ENCODE measurements at places on chromosomes 12 and 14.

DNA sequence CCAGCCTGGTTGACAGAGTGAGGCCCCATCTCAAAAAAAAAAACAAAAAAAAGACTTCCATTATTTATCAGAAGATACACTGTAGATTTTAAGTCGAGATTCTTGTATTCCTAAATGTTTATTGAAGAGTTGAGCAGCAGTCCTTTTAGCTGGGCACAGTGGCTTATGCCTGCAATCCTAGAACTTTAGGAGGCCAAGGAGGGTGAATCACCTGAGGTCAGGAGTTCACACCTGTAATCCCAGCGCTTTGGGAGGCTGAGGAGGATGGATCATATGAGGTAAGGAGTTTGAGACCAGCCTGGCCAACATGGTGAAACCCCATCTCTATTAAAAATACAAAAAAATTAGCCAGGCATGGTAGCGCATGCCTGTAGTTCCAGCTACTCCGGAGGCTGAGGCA, 57.6 kb downstream of the HEATR5A start:
- DNase-seq, result no peak

- DNase-seq, result no peak
These were observed 65.9 kb upstream of the CCDC198 start for GRCh38 chr14:57559576-57559975.

- no peak for DNase-seq
These were observed 7.2 kb downstream of the CCDC92 start for GRCh38 chr12:123965382-123965781.

DNA sequence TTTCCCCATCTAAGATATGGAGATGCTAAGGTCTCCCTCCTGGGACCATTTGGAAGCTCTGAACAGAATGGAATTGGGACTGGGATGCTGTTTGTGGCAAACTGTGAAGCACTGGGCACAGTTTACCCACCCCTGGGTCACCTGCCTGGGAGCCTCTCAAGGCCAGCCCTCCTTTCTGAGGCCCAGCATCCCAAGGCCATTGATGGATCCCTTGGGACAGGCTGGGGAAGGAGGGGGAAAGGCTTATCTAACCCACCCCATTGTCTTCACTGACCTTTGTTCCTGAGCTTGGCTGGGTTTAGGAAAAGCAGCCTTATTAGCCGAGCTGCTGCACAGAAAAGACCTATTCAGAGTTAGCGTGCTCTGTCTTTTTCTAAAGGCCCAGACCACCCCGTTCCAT, 5.2 kb downstream of the CCDC85C start:
- DNase-seq, result no peak

- DNase-seq, result no peak
These were observed 158.0 kb upstream of the CAND1 start for GRCh38 chr12:67111182-67111581.

- DNase-seq, result no peak
These were observed 7.0 kb downstream of the COL2A1 start for GRCh38 chr12:47997321-47997720.

GRCh38 chr12:57896115-57896433, 45.3 kb upstream of the ATP23 start:
- DNase-seq, result no peak

DNA sequence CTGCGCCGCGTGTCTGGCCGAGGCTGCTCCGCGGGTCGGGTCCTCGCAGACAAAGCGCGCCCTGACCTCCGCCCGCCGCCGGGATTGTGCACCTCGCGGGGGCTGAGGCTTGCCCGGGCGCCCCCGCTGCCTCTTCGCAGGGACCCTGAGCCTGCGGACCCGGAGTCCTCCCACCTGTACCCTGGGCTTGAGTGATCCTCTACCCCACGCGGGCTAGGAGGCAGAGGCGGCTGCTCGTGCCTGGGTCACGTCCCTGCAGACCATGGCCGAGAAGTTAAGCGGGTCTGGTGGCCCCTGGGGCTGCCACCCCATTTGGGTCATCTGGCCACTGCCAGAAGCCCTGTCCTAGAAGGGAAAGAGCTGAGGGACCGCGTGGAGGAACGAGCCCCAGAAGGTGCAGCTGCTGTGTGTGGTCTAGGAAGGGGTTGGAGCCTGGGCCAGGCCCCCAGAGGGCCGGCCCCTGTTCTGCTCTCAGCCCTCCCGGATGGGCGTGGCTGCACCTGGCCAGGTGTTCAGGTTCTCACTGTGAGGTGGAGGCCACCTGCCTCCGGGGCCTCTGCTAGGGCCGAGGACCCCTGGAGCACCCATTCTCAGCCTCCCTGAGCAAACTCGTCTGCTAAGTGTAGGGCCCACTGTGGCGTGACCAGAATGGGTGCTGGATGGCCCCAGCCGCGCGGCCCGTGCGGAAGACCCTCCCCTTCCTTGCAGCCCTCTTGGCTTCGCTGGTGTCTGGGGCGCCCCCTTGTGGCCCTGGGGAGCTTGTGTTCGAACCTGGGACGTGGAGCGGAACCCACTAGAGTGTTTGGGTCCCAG, 49.6 kb downstream of the LRCOL1 start:
- peak; percentile 38 for DNase-seq

DNA sequence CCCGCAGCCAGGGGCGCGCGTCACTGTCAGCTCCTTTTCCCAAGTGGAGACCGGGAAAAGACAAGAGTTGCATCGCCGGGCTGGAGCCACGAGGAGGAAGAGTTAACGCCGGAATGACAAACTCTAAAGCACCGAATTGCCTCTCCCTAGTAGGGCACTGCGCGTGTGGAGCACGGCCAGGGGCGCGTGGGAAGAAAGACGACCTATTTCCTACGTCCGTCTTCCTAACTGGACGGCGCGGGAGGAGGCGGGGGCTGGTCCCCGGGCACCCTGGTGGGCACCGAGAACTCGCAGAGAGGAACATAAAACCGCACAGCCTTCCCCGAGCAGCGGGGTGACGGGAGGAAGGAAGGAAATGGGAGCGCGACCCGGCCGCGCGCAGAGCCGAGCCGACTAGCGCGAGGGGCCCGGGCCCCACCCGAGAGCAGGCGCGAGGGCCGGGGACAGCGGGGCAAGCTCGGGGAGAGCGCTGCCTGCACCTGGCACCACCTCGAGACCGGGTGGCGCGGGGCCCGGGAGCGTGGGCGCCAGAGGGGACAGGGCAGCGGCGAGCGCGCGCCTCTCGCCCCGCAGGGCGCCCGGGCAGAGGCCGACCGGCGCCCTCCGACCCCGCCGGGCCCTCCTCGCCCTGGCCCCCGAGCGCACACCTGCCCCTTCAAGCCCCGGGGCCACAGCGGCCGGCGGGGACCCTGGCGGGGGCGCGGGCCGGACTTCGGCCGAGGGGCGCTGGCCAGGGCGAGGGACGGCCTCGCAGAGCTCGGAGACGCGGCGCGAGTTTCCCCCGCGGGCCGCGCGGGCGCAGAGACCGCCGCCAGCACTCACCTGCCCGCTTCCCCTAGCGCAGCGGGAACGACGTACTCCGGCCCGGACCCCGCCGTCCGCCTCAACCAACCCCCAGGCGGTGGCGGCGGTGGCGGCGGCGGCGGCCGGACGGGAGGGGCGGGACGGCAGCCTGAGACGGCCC, at the start of gene SETD3:
SETD3 (minus strand) TSS at position 954 of the 964 bp plus-strand sequence. CDS start 15,054 bp downstream, outside the sequence.
- DNase-seq, result no peak

GRCh38 chr12:97299847-97300246, 162.8 kb upstream of the RMST start:
- DNase-seq, result no peak

DNA sequence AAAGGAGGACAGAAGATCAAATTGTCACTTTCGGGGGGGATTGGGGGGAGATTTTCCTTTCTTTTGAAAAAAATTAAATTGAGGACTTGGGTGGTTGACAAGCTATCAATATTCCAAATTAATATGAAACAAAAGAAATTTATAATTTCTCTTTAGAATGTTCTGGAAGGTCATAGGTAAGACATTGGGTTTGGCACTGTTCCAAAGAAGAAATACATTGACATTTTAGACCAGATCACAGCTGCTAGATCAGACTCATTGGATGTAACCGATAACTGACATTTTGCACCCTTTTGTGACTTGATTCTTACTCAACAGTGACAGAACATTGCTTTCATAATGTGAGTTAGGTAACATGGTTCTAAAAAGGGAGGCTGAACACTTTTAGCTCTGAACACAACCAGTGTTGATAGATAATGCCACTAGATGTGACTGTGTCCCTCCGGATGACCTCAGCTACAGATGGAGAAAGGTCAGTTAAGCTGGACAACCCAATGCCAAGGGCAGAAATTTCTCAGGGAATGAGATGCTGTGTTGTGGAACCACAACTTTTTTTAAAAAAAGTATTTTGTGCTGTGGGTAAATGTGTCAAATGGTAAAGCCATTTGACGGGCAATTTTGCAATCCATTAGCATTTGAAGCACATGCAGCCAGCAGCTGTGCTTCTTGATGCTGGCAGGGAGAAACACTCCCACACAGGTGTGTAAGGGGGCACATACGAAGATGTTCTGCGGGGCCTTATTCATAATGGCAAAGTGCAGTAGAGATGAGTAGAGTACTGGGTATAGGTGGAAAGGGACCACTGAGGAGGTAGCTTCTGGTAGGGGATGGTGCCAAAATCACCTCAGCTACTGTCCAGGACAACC, 62.9 kb downstream of the RFX4 start:
- no peak for DNase-seq

GRCh38 chr12:11650286-11651281, 1.1 kb downstream of the ETV6 start:
- DNase-seq, result no peak

DNA sequence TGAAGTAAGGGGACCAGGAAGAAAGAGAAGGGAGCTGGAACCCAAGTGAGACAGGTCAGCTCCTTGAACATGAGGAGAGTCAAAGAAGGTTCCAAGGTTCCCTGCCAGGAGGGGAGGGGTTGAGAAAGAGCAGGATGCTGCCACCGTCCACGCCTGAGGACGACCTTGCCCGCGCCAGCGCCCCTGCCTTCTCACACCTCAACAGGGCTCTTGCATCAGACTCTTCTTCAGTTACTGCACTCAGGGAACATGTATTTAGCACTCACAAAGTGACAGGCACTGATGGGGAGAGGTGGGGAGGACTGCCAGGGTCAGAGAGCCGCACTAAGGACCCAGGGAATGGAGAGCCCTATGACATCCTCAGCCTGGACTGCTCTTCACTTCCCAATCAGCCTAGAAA, 102.1 kb upstream of the NUDT4 start:
- DNase-seq, result no peak

- DNase-seq, result peak; percentile 58
These were observed 41.9 kb upstream of the NCOR2 start for GRCh38 chr12:124609041-124609989.

DNA sequence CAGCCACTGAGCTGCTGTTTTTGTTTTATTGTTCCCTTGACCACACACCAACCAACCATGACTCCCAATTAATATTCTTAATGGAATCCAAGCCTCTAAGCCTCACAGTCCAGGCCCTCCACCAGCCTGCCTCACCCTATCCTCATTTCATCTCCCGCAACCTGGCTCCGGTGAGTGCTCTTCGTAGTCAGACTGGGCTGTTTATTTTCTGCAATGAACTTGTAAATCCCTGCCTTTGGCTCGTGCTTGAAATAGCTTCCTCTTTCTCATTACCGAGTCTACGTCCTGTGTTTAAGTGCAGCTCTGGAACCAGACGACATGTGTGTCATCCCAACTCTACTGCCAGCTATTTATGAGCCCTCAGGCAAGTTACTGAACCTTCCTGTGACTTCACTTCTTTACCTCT, 12.4 kb upstream of the ETFBKMT start:
- no peak for DNase-seq

DNA sequence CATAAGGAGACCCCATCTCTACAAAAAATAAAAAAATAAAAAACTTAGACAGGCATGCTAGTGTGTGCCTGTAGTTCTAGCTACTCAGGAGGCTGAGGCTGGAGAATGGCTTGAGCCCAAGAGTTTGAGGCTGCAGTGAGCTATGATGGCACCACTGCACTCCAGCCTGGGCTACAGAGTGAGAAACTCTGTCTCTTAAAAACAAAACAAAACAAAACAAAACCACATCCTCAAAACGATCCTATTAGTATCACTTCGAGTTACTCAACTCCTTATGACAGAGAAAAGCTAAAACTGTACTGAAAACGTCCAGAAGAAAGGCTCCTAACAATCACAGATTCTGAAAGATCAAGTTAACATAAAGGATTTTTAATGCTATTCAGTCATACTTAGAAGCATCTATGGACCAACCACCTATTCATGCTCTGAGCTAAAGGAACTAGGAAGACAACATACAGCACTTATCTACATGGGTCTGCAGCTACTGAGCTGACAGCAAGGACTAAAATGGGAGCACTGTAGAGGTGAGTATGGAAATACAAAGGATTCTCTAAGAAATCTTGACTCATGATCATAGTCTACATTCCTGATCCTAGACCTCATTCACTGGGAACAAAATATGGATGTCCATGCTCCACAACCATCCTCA, 75.3 kb upstream of the DUSP6 start:
- no peak for DNase-seq

- DNase-seq, result no peak
These were observed 51.6 kb upstream of the PMCH start for GRCh38 chr12:102249079-102249841.

GRCh38 chr14:100552524-100553125, 34.6 kb downstream of the BEGAIN start:
- no peak for DNase-seq

DNA sequence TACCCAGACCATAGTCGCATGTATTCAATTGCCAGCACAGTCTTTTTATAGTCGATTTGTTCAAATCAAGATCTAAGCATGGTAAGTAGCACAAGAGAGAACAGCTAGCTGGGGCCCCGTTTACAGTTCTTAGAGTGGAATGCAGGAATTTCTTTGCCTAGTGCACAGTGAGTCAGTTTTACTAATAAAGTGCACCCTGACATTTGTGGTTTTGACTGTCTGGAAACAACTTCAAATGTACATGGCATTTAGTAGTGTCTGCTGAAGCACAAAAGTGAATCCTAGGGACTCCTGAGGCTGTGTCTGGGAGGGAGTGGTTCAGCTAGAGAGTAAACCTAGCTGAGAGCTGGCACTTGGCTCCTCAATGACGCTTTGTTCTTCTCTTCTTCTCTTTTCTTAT, 64.9 kb downstream of the TMX1 start:
- DNase-seq, result no peak

DNA sequence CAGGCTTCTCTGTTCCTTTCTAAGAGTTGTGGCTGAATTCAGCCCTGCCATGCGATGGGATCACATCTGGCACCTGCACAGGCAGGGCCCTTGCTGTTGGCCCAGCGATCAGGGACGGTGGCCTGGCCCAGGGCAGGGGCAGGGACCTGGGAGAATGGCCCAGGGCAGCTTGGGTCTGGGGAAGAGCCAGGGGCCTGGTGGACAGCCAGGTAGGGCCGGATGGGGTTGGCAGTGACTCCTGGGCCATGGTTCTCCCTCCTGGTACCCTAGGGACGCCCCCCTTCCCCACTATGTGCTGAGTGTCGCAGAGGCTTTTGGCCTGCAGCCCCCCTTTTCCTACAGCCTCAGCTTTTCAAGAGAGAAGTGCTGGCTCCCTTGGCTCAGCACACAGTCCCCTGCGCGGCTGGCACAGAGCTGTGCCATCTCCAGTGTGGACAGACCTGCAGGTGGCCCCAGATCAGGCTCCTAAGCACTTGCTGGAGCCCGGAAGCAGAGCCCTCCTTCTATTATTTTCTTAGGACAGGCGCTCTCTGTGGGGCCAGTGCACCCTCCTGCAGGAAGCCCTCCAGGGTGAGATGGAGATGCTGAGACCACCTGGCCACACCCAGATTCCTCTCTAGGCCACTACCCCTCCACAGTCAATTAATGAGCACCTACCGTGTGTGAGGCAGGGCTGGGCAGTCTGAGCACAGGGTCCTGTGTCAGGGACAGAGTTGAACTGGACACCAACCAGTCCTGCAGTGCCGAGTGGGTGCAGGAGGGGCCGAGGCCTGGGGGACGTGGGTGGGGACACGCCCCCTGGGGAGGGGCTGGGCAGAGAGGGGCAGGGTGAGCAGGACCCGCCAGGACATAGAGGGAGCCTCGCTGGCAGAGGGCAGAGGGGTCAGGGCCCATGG, 267.6 kb downstream of the ADGRD1 start:
- DNase-seq, result no peak
